ELR (cell line): ENCODE measurements at places on chromosomes 3 and 15.

DNA sequence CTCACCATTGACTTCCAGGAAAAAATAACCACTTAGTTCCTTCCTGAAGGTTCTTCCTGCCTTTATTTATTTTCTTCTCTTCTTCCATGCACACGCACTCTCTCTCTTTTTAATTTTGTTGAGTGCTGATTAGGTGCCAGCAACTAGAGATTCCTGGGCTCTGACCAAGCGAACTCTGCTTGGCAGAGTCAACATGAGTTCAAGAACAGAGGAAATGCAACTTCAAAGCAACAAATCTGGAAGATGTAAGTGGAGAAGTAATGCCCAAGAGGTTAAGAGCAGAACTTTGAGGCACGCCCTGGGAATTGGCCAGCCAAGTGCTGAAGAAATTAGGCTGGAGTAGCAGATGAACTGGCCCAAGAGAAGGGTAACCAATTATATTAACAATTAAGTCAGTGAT is 8.5 kb downstream of the ERC2 start:
- DNase-seq = no peak

- DNase-seq = no peak
These were observed 6.6 kb downstream of the FSD2 start for GRCh38 chr15:82799183-82799841.

- DNase-seq = peak; percentile 53
These were observed 30.7 kb upstream of the ST3GAL6 start for GRCh38 chr3:98732286-98733052.

DNA sequence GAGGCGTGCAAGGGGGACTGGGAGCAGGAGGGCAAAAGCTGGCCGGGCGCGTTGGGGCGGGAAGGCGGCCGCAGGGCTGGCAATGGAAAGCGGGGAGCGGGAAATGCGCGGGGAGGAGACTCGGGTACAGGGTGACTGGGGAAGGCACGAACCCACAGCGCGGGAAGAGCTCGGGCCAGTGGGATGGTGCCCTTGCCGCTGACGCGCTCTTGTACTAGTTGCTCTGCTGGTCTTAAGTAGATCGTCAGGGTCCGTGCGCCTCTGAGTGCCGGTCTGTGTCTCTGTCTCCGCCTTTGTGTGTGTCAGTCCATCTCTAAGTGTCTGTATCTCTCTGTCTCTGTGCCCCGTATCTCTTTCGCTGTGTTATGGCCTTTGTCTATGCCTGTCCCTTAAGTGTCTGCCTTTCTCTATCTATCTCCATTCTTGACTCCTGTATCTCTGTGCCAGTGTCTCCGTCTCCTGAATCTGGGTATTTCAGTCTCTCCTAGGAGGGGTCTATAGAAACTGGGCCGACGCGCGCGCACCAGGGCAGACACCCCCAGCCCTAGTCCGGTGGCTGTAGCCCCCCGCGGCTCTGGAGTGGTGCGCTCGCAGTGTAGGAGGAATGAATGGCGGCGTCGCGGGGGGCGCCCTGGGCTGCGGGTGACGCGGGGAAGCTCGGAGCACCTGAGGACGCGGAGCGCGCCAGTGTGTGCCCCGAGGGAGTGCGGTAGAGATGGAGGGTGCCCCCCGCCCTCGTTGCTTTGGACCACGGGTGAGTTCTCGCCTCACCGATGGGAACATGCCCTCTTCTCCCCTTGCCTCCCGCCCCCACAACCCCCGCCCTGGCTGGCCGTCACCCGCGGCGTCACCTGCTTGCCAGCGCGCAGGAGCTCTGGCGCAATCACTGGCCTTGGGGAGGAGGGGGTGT is 756 bp upstream of the CAMK2N2 start:
- peak; percentile 64 for DNase-seq

- no peak for DNase-seq
These were observed 301 bp downstream of the PCBP4 start for GRCh38 chr3:51966922-51967383.

DNA sequence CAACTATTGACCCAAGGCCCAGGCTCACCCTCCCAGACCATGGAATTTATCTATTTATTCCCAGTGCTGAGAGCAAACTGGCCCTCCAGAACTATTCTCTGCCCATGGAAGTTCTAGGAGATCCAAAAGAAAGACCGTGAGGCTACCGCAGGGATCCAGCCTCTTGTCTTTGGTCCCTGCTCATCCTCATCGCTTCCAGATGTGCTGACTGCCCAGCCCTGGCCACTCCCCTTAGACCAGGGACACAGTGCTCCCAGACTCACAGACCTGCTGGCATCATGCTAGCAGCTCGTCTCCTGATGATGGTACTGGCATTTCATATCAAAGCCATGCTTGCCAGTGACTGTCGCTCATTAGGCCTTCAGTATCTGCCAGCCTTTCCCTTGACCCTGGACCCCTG is 405.7 kb upstream of the PPP2R3A start:
- DNase-seq = no peak

- no peak for DNase-seq
These were observed 4.5 kb downstream of the FAM131A start for GRCh38 chr3:184341925-184342324.
